Osteocyte (in vitro differentiated cells): ENCODE measurements at places on chromosomes 12 and 14. TPM values are rescaled to one million over a fixed set of nuclear protein-coding genes. Genes with fewer than 3 reads are reported as not detected.

NOVA1 gene
- 1.5 and 1.9 TPM in 2 replicates for total RNA-seq

WNT5B gene
- 88.7 and 99.5 TPM in 2 replicates for total RNA-seq

GLT1D1 gene
- 0.11 TPM in 1 of 2 replicates, not detected in the other for total RNA-seq

- no peaks in the 10 kb centered on the region for H3K4me1 ChIP-seq
- no peak for DNase-seq
- no peak overlapping the region for H3K27ac ChIP-seq
Measured at GRCh38 chr14:92014040-92014439, 25.8 kb downstream of the TRIP11 start.

- no peak overlapping the region for H3K27ac ChIP-seq
- peaks cover 4% of the 10 kb centered on the region for H3K4me1 ChIP-seq
- no peaks in the 10 kb centered on the region for H3K36me3 ChIP-seq
- DNase-seq = no peak
Measured at GRCh38 chr14:79639613-79640012, 571.7 kb downstream of the DIO2 start.

GRCh38 chr12:113208041-113208934 lies 13.0 kb upstream of the TPCN1 start:
- peaks cover 2% of the 10 kb centered on the region for H3K36me3 ChIP-seq
- H3K27me3 ChIP-seq = no peaks in the 10 kb centered on the region
- no peak for DNase-seq
- peak overlapping the region; percentile 54 for H3K27ac ChIP-seq
- peaks cover 19% of the 10 kb centered on the region for H3K4me1 ChIP-seq

DNA sequence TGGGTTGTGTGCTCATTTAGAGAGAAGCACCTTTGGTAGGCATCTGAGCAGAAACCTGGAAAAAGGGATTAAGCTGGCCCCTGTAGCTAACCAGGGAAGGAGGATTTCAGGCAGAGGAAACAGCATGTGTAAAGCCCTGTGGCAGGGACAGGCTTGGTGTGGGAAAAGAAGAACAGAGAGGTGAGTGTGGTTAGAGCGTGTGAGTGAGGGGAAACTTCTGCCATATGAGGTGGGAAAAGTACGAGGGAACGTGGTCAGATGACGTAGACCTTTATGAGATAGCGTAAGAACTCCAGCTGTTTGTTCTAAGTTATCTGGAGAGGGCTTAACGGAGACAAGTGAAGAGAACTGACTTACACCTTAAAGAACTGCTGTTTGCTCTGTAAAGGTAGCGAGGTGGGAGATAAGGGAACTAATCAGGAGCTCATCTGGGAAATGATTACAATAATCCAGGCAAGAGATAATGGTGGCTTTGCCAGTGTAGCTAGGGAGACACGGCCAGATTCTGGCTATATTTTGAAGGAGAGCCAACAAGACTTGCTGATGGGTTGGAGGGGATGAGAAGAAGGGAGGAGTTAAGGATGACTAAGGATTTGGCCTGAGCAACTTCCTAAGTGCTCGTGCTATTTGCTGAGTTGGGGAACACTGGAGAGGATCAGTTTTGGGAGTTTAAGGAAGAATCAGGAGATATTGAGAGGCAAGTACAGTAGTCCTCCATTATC lies 234.0 kb downstream of the ETNK1 start:
- H3K4me3 ChIP-seq = no peak overlapping the region
- H3K27ac ChIP-seq = no peak overlapping the region
- H3K4me1 ChIP-seq = no peaks in the 10 kb centered on the region
- peaks cover 41% of the 10 kb centered on the region for H3K27me3 ChIP-seq

- no peak overlapping the region for H3K4me3 ChIP-seq
- no peaks in the 10 kb centered on the region for H3K27me3 ChIP-seq
- no peak overlapping the region for H3K27ac ChIP-seq
- H3K36me3 ChIP-seq = no peaks in the 10 kb centered on the region
- no peaks in the 10 kb centered on the region for H3K4me1 ChIP-seq
Measured at GRCh38 chr14:29148221-29148620, 381.6 kb downstream of the FOXG1 start.
